Natural killer cell (primary cell): ENCODE measurements at places on chromosomes 5 and 9. TPM values are rescaled to one million over a fixed set of nuclear protein-coding genes. Genes with fewer than 3 reads are reported as not detected.

PCDHGA12 gene
- 0.75 TPM for total RNA-seq

CHSY3 gene
- total RNA-seq = 2.3 TPM

SMIM15 gene
- 19.5 TPM for total RNA-seq

UCK1 gene
- total RNA-seq = 30.2 TPM

SPATA31A3 gene
- total RNA-seq = not detected

FOXD4L5 gene
- not detected for total RNA-seq

- no peaks in the 10 kb centered on the region for H3K27me3 ChIP-seq
- H3K36me3 ChIP-seq = no peaks in the 10 kb centered on the region
- no peak overlapping the region for H3K27ac ChIP-seq
- no peak overlapping the region for H3K4me3 ChIP-seq
- DNase-seq = no peak
- no peaks in the 10 kb centered on the region for H3K4me1 ChIP-seq
Observed at GRCh38 chr5:106303911-106304310, 1366.8 kb downstream of the EFNA5 start.

- no peaks in the 10 kb centered on the region for H3K27me3 ChIP-seq
- DNase-seq = no peak
- peaks cover 81% of the 10 kb centered on the region for H3K4me1 ChIP-seq
- peak overlapping the region; percentile 34 for H3K4me3 ChIP-seq
Observed at GRCh38 chr9:131255676-131256197, 20.6 kb downstream of the FAM78A start.

DNA sequence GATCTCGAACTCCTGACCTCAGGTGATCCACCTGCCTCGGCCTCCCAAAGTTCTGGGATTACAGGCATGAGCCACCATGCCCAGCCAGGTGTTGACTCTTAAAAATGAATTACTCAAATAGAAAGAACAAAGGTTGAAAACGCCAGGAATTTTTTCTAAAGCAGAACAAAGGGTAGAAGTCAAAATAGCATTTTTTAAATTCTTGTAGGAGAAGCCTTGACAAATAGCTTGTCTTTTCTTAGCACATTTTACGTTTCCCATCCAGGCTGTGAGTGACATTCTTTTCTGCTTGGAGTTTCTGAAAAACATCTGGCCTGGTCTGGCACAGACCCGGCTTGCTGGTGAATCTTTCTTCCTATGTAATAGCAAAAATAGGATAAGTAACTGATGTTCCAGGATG, 169.4 kb upstream of the ZNF462 start:
- no peaks in the 10 kb centered on the region for H3K4me1 ChIP-seq
- no peaks in the 10 kb centered on the region for H3K27me3 ChIP-seq
- no peaks in the 10 kb centered on the region for H3K36me3 ChIP-seq
- H3K27ac ChIP-seq = no peak overlapping the region
- no peak overlapping the region for H3K4me3 ChIP-seq

DNA sequence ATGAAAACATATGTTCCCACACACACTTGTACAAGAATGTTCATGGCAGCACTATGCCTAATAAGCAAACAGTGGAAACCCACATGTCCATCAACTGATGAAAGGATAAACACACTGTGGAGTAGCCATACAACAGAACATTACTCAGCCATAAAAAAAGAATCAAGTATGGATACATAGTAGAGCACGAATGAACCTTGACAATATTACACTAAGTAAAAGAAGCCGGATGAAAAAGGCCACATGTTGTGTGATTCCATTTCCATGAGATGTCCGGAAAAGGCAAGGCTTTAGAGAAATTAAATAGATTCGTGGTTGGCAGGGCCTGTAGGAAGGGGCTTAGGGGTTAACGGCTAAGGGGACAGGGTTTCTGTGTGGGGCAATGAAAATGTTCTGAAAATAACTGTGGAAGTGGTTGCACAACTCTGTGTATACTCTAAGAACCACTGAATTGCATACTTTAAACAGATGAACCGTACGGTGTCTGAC, 51.4 kb downstream of the COL23A1 start:
- H3K27me3 ChIP-seq = no peaks in the 10 kb centered on the region
- no peak overlapping the region for H3K27ac ChIP-seq
- DNase-seq = no peak
- no peaks in the 10 kb centered on the region for H3K4me1 ChIP-seq
- H3K4me3 ChIP-seq = no peak overlapping the region

DNA sequence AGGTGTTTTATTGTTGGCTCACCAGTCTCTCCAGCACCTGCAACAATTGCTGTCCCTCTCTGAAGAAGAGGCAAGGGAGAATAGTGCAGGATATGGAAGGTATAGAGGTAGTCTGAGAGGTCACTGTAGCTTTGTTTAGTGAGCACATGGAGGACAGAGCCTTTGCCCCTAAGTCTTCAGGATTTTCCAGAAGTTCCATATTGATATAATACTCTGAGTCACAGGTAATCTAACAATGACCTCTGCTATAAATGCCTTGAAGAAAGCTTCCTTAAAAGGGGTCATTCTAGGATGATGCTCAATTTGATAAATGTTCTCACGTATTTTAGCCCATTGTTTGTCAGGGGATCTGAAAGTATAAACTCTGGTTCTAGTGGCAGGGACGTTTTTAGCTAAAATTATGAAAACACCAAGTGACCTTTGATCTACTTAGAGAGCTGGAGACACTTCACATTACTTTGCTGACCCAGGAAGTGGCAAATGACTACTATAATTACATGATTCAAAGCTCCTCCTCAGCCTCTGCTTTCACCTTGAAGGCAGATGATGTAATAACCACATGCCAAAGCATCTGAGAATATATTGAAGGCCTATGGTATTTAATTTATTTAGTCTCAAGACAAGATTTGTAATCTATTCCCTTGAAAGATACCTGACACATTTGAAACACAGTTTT, 366.9 kb upstream of the NUDT12 start:
- H3K36me3 ChIP-seq = no peaks in the 10 kb centered on the region
- no peaks in the 10 kb centered on the region for H3K27me3 ChIP-seq
- DNase-seq = no peak
- no peaks in the 10 kb centered on the region for H3K4me1 ChIP-seq
- no peak overlapping the region for H3K27ac ChIP-seq
- H3K4me3 ChIP-seq = no peak overlapping the region

- no peaks in the 10 kb centered on the region for H3K27me3 ChIP-seq
- H3K27ac ChIP-seq = no peak overlapping the region
- DNase-seq = no peak
- peaks cover 5% of the 10 kb centered on the region for H3K4me1 ChIP-seq
- no peaks in the 10 kb centered on the region for H3K36me3 ChIP-seq
Observed at GRCh38 chr5:3913279-3913678, 317.6 kb downstream of the IRX1 start.

DNA sequence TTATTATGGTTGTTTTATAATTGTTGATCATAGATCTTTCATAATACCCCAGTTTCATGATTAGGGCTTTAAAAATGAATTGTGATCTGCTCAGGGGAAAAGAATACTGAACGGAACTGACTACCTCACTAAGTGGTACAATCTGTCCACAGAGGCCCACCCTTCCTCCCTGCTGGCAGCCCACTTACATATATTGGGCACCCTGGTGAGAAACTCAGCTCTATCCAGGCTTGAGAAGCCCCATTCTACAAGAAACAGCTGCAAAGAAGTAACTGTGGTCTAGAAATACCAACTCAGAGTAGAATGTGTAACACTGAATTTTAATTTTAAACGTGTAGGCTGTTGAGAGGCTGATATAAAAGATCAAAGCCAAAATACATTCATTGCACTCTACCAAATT, 46.9 kb downstream of the TSSK1B start:
- peaks cover 28% of the 10 kb centered on the region for H3K27me3 ChIP-seq
- H3K4me3 ChIP-seq = no peak overlapping the region
- H3K27ac ChIP-seq = no peak overlapping the region
- no peak for DNase-seq

DNA sequence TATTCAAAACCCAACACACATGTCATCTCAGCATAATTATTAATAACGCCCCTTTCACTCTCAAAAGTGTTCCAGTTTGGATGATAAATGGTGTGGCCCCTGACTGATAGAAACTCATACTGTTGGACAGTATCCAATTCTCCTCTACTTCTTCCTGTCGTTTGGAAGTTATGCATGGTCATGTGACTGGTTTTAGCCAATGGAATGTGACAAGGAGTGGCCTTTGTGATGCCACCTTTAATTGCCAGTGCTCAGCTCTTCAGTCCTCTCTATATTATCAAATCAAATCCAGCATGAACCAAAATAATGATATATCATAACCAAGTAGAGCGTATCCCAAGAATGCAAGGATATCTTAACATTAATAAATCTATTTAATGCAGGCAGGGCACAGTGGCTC, 117.8 kb upstream of the SPIN1 start:
- no peak overlapping the region for H3K27ac ChIP-seq
- no peak for DNase-seq
- no peaks in the 10 kb centered on the region for H3K36me3 ChIP-seq
- no peak overlapping the region for H3K4me3 ChIP-seq
- no peaks in the 10 kb centered on the region for H3K4me1 ChIP-seq

DNA sequence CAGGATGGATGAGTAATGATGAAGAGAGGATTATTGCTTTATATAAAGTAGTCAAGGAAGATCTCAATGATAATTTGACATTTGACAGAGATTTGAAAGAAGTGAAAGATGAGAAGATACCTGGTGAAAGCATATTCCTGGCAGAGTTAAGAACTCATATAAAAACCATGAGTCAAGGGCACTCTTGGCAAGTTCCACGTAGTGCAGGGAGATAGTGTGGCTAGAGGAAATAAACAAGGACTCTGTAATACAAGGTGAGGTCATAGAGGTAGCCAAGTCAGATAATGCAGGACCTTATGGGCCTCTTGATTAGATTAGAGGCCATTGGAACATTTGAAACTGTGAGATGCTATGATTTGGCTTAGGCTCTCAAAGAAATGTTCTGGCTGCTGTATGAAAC, 72.3 kb downstream of the HCN1 start:
- H3K4me1 ChIP-seq = no peaks in the 10 kb centered on the region
- no peaks in the 10 kb centered on the region for H3K36me3 ChIP-seq
- no peak overlapping the region for H3K4me3 ChIP-seq

GRCh38 chr5:65126542-65127069, 355.1 kb downstream of the ADAMTS6 start:
- H3K27me3 ChIP-seq = no peaks in the 10 kb centered on the region
- H3K36me3 ChIP-seq = no peaks in the 10 kb centered on the region
- no peak overlapping the region for H3K4me3 ChIP-seq
- DNase-seq = no peak

DNA sequence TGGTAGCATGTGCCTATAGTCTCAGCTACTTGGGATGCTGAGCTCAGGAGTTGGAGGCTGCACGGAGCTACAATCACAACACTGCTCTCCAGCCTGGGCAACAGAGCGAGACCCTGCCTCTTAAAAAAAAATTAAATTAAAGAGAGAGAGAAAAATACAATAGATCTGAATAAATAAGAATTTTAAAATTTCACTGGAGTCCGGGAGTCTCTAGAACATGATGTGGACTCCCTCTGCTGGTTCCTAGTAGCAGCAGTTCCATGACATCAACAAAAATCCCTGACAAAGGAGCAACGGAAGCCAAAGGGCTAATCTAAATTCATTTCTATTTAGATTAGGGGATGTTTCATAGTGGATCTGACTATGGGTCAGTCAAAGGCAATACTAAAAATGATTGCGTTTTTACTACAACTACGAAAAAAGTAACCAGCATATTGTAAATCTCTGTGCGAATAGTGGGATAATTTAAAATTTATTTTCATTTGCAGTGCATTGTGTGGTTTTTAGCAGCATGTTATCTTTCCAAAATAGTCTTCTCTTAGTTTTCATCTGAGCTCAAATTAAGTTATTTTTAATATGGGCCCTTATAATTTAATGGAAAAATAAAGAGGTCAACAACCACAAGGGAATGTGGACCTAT, 6.7 kb downstream of the INIP start:
- no peaks in the 10 kb centered on the region for H3K27me3 ChIP-seq
- H3K4me1 ChIP-seq = no peaks in the 10 kb centered on the region
- no peak overlapping the region for H3K4me3 ChIP-seq
- peaks cover 9% of the 10 kb centered on the region for H3K36me3 ChIP-seq
- DNase-seq = peak; percentile 9

GRCh38 chr5:59039296-59040023, 456.6 kb downstream of the RAB3C start:
- H3K4me1 ChIP-seq = peaks cover 7% of the 10 kb centered on the region
- H3K36me3 ChIP-seq = no peaks in the 10 kb centered on the region
- H3K4me3 ChIP-seq = peak overlapping the region; percentile 98
- peak overlapping the region; percentile 96 for H3K27ac ChIP-seq

GRCh38 chr5:107235167-107235566, 435.6 kb downstream of the EFNA5 start:
- H3K27ac ChIP-seq = no peak overlapping the region
- H3K4me3 ChIP-seq = no peak overlapping the region
- H3K36me3 ChIP-seq = no peaks in the 10 kb centered on the region
- H3K4me1 ChIP-seq = no peaks in the 10 kb centered on the region
- H3K27me3 ChIP-seq = peaks cover 8% of the 10 kb centered on the region
- no peak for DNase-seq

GRCh38 chr5:87307796-87308423, 40.2 kb downstream of the RASA1 start:
- no peaks in the 10 kb centered on the region for H3K4me1 ChIP-seq
- peaks cover 16% of the 10 kb centered on the region for H3K36me3 ChIP-seq
- DNase-seq = no peak

DNA sequence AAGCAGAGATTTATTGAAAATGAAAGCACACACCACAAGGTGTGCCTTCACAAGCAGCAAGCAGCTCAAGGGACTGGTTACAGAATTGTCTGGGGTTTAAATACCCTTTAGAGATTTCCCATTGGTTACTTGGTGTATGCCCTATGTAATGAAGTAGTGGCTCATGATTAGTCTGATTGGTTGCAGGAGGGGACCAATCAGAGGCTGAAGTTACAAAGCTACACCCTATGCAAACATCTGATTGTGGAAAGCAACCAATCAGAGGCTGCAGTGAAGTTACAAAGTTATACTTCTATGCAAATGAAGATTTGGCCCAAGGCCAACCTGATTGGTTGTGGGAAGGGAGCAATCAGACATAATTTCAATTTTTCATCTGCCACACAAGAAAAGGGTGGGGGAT, 119.9 kb downstream of the C9orf152 start:
- no peak overlapping the region for H3K27ac ChIP-seq
- no peaks in the 10 kb centered on the region for H3K36me3 ChIP-seq
- DNase-seq = no peak
- H3K27me3 ChIP-seq = no peaks in the 10 kb centered on the region
- H3K4me1 ChIP-seq = no peaks in the 10 kb centered on the region
